ENCODE measurements at places on chromosomes 1 and 21.

- no peak for DNase-seq
Observed at GRCh38 chr1:9249534-9250410, 15.2 kb downstream of the H6PD start.

DNA sequence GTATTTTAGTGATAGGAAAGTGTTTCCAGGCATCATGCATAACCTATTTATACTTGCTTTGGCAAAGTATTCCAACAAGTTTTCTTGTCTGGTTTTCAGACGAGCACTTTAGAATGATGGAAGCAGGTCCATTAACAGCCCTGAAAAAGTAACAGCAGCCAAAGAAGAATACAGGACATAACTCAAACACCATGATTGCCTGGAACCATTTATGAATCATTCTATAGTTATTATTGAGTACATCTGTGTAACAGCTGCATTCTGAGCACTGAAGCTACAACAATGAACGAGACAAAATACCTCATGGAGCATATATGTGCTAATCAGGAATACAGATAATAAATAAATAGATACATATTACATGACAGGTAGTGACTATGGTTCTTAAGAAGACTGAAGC, 12.6 kb downstream of the IL10RB start:
- no peak for DNase-seq

GRCh38 chr1:29444081-29444715, 207.9 kb downstream of the PTPRU start:
- DNase-seq: no peak

GRCh38 chr1:63828322-63829044, 54.7 kb downstream of the ROR1 start:
- no peak for DNase-seq

DNA sequence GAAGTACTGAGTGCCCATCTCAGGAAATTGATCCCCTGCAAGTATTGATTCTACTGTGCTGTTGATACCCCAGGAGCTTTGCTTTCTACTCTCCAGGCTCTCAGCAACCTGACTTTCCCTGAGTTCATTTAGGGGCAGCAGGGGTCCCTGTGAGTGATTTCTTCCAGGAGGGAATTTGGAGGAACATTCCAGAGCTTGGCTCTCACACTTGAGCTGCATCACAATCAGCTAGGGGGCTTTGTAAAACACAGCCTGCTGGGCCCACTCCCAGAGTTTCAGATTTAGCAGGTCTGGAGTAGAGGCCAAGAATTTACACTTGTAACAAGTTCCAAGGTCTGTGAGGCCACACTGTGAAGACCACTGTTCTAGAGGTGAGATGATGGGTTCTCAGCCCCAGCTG, 16.1 kb upstream of the ACTL8 start:
- DNase-seq: no peak

All from activated naive CD4-positive, alpha-beta T cell (primary cell).